ENCODE measurements at places on chromosomes 13 and 19. TPM values are rescaled to one million over a fixed set of nuclear protein-coding genes. Genes with fewer than 3 reads are reported as not detected.

DNA sequence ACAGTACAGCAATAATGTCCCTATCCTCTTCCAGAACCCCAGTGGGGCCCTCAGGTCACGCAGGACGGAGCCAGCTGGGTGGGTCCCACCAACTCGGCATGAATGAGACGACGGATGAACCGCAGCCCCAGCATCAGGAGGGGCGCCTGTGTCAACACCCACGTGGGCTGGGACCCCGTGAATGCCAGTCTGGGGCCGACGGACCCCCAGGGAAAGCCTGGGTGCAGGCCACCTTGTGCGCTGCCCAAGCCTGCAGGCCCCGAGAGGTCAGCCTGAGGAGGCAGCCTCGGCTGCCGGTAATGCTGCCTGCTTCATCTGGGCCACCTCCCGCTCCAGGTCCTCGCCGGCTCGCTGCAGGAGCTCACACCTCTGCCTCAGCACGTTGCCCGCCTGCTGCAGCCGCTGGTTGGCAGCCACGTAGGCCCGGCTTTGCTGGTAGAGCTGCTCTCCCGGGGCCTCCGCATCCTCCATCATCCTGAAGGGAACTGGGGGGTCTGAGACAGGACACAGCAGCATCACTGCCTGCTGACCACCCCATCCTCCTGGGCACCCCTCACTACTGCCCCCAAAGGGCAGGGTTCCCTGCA is 4.2 kb downstream of the C19orf25 start:
- H3K4me3 ChIP-seq, result no peak overlapping the region
- H3K36me3 ChIP-seq, result peaks cover 4% of the 10 kb centered on the region
- no peaks in the 10 kb centered on the region for H3K27me3 ChIP-seq
- no peak overlapping the region for H3K27ac ChIP-seq
- peaks cover 28% of the 10 kb centered on the region for H3K4me1 ChIP-seq

Gene ADAT3
- 5.2 TPM for total RNA-seq

GRCh38 chr13:70310396-70311119 is 202.3 kb upstream of the KLHL1 start:
- peak; percentile 68 for DNase-seq
- H3K4me1 ChIP-seq, result no peaks in the 10 kb centered on the region
- no peaks in the 10 kb centered on the region for H3K36me3 ChIP-seq

GRCh38 chr19:33304371-33304759 is 2.0 kb upstream of the CEBPA start:
- H3K4me1 ChIP-seq, result no peaks in the 10 kb centered on the region
- no peak overlapping the region for H3K4me3 ChIP-seq
- H3K36me3 ChIP-seq, result no peaks in the 10 kb centered on the region
- no peak for DNase-seq

Gene CKM
- not detected for total RNA-seq
